Stimulated activated CD4-positive, alpha-beta T cell treated with anti-CD3 and anti-CD28 coated beads, TNF-alpha, amount 100 ng/mL, for 48 hours (primary cell): ENCODE measurements at places on chromosomes 2 and 18.

- no peak for DNase-seq
Measured at GRCh38 chr18:28541934-28542333, 365.0 kb upstream of the CDH2 start.

GRCh38 chr2:15359716-15360531, 201.2 kb downstream of the NBAS start:
- no peak for DNase-seq

DNA sequence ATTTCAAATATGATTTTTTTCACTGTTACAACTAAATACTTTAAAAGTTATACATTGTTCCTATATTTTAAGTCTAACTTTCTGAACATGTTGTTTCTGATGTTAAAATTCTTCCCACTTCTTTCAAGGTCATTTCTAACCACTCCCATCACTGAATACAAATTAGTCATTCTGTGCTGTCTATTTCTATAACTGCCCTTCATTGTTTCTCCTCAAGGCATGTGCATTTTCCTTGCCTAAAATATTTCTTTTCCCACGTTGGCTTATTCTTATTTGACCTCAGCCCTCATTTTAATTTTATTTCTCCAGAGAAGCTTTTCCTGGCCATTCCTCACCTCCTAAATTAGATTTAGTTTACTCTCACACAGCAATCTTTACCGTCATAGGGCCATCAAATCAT, 198.9 kb upstream of the GULP1 start:
- DNase-seq: no peak

- DNase-seq: no peak
Measured at GRCh38 chr2:17515652-17516051, 2.6 kb downstream of the RAD51AP2 start.

GRCh38 chr18:63940008-63940407, 9.1 kb upstream of the HMSD start:
- DNase-seq: no peak

DNA sequence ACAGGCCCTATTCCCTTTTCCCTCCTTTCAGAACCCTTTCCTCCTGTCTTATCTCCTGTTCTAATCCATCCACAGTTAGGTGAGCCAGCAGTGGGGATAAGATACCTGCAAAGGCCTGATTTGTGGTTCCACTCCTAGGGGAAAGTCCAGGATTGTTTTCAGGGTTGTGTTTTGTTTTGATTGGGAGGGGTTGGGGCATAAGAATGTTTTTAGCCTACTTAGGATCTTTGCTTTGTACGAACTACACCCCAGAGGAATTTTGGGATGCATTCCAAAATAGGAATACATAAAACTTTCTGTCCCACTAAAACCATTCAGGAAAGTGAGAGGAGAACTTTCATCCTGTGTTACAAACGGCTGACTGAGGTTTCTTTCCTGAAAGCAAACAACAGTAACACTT, 150.8 kb upstream of the PGAP1 start:
- DNase-seq: no peak

- DNase-seq: no peak
Measured at GRCh38 chr2:35033748-35034147, 1321.8 kb upstream of the CRIM1 start.

- DNase-seq: no peak
Measured at GRCh38 chr2:100277540-100278207, 44.6 kb downstream of the LONRF2 start.

DNA sequence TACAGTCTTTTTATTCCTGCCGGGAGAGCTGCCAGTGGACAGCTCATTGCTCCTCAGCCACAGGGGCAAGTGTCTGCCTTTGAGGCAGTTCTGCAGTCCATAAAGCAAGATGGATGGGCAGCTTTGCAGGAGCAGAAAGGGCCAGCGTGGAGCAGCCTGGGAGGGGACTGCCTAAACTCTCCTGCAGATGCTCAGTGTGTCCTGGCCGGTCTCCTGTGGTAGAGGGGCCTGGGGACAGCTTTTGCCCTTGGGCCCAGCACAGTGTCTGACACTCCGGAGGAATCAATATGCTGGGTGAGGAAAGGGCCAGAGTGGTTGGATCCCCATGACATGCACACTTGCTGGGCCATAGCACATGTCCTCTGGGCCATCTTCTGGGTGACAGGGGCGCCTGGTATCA, 65.7 kb upstream of the DAPL1 start:
- no peak for DNase-seq

- DNase-seq: no peak
Measured at GRCh38 chr2:147227313-147227712, 617.5 kb upstream of the ACVR2A start.
